ENCODE measurements at places on chromosomes 3 and 15.

GRCh38 chr15:32792436-32792835, 74.6 kb downstream of the GREM1 start:
- DNase-seq: no peak

GRCh38 chr3:196314597-196314996, 3.4 kb downstream of the DYNLT2B start:
- no peak for DNase-seq

DNA sequence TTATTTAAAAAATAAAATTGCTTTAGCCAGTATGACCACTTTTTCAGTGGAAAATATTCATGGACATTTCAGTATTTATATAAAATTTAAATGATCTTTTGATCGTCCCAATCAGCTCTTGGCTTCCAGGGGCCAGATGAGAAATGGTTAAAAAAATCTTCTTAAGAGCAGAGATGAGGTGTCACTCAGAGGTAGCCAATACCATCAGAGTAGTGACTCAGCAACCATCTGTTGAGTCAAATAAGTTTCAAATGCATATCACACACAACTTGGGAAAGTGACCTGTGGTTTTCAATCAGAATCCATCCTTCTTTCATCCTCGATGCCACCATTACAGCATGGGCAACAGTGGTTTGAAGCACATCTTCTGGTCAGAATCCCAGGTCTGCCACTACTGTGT, 958.8 kb upstream of the NR2F2 start:
- DNase-seq: no peak

DNA sequence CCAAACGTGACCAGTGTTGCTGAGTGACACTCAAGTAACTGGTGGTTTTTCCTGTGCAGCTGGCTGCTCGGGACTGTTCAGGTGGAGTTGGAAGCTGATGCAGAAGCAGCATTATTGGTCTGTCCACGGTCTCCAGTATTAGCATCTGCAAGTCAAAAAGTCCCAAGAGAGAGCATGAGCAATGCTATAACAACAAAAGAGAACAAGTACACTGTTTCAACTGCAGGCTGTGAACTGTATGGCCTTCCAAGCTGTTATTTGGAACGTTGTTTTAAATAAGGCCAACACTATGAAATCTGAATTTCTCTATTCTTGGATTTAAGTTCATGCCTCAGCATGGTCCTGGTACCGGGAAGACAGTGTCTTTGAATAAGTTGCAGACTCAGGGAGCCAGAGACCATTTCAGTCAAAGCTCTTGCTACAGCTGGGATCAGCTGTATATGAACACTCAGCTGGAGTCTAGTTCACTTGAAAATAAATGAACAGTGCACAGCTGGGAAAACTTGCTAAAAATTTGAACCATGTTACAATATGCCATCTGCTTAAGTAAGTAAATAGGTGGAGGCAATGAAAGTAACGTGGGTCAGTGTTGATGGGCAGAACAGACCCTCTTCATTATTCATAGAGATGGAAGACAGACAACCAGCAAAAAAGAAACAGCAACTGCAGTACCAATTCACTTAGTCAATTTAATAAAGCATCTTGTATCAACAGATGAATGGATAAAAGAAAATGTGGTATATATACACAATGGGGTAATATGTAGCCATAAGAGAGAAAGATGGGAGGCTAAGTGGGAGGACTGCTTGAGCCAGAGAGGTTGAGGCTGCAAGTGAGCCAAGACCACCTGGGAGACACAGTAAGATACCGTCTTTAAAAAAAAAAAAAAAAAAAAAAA, 45.1 kb downstream of the NR1I2 start:
- DNase-seq: no peak

- DNase-seq: peak; percentile 10
Measured at GRCh38 chr3:183980403-183980802, 37.3 kb downstream of the ABCC5 start.

GRCh38 chr3:10506696-10507095, 1.3 kb upstream of the ATP2B2 start:
- DNase-seq: no peak

- no peak for DNase-seq
Measured at GRCh38 chr3:197397838-197398237, 99.4 kb upstream of the DLG1 start.

- DNase-seq: peak; percentile 91
Measured at GRCh38 chr3:99473321-99473751, 165.1 kb upstream of the COL8A1 start.

DNA sequence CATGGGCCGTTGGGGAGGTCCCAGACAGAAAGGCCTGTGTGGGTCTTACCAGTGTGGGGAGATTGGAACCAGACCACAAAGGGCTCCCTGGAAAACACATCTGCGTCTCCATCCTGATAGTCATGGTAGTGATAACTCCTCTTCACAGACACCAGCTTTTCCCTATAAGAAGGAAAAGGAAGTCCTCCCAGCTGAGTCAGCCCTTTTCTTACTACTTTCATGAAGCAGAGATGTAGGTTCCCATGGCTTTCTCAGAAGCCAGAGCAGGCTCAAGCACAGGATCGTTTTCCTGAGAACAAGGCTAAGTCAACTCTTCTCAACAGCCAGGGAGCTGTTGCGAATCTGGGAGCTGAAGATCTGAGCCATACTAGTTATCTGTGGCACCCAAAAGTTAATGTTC, 6.1 kb downstream of the DNASE1L3 start:
- DNase-seq: no peak

- DNase-seq: no peak
Measured at GRCh38 chr3:157610876-157611535, 107.8 kb upstream of the VEPH1 start.

- DNase-seq: no peak
Measured at GRCh38 chr3:157529751-157530150, 26.5 kb upstream of the VEPH1 start.
